ENCODE measurements at places on chromosomes 4 and X.

DNA sequence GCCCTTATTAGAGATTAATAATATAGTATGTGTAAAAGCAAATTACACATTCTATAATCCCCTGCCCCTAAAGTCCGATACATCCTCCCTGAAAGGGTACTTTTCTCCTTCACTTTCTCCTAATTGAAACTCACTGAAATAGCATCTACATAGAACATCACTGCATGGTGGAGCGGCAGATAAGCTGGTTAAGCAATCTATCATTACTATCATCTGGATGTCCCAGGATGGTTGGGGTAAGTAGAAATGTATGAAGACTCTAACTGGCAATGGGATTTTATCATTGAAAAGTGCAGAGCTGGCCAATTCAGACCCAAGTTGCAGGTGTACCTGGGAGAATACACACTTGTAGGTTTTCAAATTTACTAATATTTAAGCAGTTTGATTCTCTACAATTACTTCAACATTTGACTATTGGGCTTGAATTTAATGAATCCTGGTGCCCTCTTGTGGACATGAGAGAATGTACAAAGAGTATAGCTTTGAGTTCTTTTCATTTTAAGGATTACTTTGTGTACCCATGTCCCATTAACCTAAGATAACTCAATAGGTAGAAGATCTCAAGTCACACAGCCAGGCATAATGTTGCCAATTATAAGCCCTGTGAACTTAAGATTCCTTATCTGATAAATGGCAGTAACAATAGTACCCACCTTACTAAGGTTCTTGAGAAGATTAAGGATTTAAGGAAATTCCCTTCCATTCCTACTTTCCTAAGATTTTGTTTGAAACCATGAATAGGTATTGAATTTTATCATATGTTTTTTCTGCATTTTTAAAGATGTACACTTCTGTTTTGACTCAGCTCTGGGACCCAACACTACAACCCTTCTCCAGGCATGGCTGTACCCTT, 69.8 kb downstream of the SHROOM3 start:
- DNase-seq, result no peak

DNA sequence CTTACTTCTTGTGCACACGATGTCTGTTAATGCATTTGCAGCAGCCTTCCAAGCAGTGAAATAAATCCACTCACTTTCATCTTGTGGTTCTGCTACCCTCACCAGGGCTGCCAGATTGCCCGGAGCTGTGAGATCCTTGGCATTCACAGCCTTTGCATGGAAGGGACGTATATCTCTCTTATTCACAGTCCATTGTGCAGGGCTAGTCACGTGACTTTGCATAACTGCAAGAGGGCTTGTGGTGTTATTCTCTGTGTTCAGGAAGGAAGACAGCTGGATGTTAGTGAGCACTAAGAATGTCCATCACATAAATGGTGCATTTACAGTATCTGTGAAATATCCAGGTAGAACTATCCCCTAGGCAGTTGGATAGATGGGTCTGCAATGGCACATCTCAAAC, 96.5 kb upstream of the BEND4 start:
- DNase-seq, result no peak

DNA sequence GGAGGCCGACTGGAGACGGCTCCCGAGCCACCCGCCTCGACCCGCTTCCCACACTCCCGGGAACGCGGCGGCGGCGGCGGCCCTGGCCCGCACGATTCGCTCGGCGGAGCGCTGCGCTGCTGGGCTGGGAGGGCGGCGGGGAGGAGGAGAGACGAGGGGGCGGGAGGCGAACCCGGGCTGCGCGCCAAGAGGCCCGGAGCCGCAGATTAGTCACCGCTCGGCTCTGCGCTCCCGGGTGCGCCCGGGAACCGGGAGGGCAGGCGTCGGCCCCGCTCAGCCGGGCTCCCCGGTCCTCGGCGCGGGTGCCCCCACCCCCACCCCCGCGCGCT, 11.2 kb upstream of the BCOR start:
- no peak for DNase-seq

GRCh38 chr4:85659610-85660218, 184.8 kb downstream of the ARHGAP24 start:
- DNase-seq, result no peak

- no peak for DNase-seq
These were observed 2.5 kb downstream of the ADD1 start for GRCh38 chr4:2846172-2846571.

DNA sequence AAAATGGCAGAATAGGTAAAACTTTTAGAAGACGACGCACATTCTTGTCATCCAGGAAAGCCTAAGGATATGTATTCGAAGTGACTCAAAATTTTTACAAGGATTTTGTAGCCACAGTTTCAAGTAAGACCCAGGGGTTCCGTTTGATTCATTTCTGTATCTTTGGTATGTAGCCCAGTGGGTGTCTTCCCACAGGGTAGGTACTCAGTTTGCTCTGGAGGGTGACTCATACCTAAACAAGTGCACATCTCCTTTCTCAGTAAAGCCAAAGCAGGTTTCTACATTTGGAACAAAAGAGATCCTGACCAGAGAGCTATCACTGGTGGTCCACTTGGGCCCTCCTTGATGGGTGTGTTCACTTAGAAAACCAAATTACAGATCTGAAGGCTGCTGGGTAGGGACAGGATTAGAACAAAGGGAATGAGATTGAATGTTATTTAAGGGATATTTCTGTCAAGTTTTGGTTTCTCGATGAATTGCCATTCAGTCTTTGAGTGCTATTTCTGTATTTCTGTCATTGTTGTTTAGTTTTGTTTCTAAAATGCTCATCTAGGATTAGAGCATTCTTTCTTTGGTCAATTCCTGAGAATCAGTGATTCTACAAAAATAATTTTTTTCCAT, 56.1 kb downstream of the PLS3 start:
- no peak for DNase-seq

DNA sequence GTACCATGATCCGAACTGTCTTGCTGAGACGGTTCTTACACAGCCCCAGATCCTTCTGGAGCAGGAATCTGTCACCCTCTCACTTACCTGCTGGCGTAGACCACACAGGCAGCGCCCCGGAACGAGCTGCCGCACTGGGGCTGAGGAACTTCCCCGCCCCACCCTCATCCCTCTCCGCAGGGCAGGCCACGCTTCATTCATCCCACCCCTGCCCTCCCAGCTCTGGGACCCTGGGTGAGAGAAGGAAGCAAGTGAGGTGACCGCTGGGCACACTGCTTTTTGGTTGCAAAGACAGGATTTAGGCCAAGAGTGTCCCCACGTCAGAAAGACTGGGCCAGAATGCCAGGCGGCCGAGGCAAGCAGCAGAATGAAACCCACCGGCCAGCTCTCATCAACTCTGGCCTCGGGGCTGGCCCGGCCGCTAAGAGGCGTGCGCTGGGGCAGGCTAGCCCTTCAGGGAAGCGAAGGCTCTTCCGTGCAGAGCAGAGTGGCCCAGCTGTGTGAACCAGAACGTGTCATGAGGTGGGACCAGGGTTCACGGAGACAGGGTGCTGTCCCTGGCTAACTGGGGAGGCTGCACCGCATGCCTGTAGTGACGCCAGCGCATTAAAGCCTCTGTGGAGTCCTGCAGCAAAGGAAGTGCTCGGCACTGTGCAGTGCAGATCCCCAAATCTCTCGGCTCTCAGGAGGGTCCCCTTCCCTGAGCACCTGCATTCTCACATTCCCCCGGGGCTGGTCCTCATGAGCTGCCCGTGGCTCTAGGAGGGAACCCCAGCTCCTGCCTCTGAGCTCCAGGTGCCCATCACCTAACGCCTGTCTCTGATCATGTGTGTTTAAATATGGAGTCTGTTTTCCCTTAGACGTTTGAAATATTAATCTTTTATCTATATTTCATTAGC, 6.4 kb downstream of the LRPAP1 start:
- no peak for DNase-seq

DNA sequence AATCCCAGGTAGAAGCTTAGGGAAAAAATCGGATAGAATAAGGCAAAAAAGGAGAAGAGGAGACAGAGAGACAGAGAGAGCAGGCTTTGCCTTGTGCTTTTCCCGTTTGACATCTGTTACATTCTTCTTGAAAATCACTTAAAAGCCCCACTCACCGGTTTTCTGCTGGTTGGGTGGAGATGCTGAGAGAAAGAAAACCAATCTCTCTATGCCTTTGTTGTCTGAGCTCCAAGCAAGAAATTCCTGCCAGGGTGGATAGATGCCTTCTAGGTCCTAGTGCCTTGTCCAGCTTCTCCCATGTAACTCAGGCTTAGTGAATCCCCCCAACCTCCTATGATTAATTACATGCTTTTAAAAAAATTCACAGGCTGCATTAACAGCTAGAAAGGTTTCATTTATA, at the start of gene DCX:
Gene DCX (minus strand): TSS at position 210 of the 400 bp plus-strand sequence. CDS start 1,794 bp downstream, outside the sequence.
- DNase-seq, result no peak
